Vagina (tissue), 2 donors: ENCODE measurements at places on chromosomes 7 and 10.

- no peak for DNase-seq
These were observed 21.8 kb downstream of the ASZ1 start for GRCh38 chr7:117405519-117405918.

DNA sequence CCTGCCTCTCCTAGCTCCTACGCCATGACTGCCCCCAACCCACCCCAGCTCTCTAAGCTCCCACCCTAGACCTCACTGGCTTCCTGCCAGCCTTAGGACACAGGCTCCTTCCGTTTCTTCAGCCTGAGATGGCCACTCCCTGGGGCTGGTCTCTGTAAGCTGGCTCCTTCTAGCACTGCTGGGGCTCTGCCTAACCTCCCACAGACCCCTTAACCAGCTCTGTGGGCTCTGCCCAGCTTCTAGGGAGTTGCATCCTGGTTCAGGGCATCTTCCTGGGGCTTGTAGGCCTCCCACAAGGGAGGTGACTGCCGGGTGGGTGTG, 478.6 kb upstream of the KLF6 start:
- no peak for DNase-seq

DNA sequence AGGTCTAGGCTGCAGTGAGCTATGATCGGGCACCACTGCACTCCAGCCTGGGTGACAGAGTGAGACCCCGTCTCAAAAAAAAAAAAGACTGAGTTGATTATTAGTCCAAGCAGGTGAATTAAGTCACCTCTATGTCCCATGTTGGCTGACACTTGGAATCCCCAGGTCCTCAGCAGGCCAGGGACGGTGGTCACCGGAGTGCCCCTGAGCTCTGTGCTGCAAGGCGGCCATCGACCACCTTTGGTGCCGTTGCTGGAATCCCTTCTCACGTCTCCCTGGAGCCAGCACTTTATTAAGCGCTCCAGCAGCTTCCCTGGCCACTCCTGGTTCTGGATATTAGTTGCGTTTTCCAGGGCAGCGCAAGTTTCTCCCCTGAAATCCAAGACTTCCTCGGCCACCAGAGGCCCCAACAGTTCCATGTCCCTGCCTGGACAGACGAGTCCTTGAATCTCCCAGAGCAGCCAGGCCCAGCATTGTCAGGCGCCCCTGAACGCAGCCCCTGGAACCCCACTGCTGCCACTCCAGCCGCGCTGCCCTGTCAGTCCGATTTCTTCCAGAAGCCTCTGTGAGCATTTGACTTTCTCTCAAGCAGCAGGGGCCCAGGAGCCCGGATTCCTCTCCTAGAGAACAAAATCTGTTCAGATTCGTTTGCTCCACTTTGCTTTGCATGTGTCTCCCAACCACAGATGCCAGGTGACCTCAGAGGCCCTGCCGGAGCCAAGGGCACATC, 38.4 kb upstream of the FOXL3 start:
- no peak for DNase-seq

GRCh38 chr7:133869556-133869955, 257.6 kb upstream of the LRGUK start:
- DNase-seq: no peak

DNA sequence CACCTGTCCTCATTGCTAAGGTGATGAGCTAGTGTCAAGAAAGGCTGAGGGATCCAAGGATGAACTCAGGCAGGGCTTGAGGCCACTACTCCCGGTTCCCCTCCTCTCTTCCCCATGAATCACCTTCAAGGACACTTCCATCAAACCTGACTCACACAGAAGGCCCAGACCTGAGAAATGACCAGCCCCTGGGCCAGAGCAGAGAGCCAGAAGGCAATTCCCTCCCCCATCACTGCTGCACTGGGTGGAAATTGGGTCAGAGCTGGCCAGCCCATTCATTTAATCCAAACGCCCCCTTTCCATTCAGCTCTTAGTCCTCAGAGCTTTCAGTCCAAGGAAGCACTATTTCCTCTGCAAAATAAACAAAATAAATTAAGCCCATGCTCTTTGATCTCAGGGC, 182.0 kb downstream of the KCNMA1 start:
- DNase-seq: no peak

- no peak for DNase-seq
These were observed 70.2 kb downstream of the PRTFDC1 start for GRCh38 chr10:24882047-24882698.

DNA sequence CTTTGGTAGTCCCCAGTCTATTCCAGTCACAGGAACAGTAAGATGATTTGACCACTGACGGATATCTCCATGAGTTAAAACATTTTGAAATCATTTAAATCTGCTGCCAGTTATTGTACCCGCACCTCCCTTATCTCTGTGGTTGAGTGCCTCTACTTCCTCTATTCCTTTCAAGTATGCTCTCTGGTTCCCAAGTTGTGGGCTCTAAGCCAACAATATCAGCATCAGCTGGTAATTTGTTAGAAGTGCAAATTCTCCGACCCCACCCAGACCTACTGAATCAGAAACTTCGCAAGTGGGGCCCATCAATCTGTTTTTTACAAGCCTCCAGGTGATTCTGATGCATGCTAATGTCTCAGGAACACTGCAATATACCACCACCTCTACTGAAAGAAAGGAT, 235.5 kb downstream of the CCSER2 start:
- DNase-seq: no peak

- no peak for DNase-seq
These were observed 67.6 kb upstream of the CTNNA3 start for GRCh38 chr10:67763499-67764011.

DNA sequence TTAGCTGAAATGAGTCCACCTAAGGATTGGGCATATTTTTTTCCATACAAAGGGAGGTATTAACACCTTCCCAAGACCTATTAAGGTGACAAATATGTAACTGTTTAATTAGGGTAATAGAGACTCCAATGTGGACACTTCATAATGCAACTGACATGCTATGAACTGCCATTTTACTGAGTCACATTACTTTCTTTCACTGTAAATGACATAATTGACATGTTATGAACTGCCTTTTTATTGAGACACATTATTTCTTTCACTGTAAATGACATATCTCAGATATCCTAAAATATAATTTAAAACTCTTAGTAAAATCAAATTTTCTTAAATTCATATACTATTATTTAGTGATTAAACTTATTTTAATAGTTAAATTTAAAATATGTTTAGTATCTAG, 528.8 kb upstream of the PCDH15 start:
- DNase-seq: no peak

DNA sequence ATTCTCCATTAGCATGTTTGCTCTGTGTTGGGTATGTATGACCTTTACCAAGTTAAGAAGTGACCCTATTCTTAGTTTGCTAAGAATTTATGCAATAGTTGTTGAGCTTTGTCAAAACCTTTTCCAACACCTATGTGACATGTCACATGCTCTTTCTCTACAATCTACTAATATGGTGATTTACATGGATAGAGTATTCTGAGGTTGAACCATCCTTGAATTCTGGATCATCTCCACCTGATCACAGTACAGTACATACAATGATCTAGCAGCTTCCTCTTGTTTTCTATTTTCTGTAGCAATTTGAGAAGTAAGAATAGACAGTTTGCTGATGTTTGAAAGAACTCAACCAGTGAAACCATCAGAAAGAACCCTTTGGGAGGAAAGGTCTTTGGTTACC, 101.2 kb upstream of the PDGFA start:
- no peak for DNase-seq

DNA sequence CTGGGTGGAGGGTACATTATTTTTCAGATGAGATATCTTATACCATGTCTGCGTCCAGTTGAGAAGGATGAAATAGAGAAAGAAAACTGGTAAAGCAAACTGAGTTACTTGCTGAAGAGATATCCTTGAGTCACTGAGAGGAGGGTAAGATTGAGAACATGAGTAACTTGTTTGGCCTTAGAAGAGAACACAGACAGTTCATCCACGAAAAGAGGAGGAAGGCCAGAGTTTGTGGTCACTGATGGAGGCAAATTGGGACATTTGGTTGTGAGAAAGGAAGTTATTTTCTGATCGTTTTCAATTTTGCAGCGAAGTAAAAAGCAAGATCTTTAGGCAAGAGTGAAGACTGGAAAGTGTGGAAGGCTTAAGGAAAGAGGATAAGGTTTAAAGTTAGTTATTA, 15.6 kb downstream of the MBL2 start:
- DNase-seq: no peak
